ENCODE measurements at places on chromosomes 13 and 19.

DNA sequence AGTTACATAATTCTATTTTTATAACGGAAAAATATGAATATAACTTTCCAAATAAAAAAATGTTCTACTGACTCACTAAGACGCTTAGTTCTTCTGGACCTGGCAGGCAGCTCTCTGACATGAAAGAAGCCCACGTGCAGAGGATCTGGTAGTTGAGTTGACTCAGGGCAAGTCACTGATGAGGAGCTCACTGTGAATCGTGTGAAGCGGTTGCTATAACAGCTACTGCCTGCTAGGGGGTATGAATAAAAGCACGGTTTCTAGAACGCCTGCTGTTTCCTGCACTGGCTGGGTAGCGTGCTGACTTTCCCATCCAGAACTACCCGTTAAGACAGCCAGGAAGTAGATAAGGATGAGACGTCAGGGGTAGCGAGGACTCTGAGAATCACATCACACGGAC, 54.7 kb upstream of the WASF3 start:
- no peak for DNase-seq

GRCh38 chr13:33640832-33641231, 177.1 kb upstream of the RFC3 start:
- no peak for DNase-seq

GRCh38 chr13:108508263-108508662, 121.1 kb upstream of the MYO16 start:
- no peak for DNase-seq

GRCh38 chr19:41386442-41386841, 10.1 kb downstream of the TMEM91 start:
- DNase-seq, result no peak

GRCh38 chr19:38523319-38523718, 89.8 kb downstream of the RYR1 start:
- no peak for DNase-seq

Measured in SW 1271 (cell line).